ENCODE measurements at places on chromosomes 2 and 18.

DNA sequence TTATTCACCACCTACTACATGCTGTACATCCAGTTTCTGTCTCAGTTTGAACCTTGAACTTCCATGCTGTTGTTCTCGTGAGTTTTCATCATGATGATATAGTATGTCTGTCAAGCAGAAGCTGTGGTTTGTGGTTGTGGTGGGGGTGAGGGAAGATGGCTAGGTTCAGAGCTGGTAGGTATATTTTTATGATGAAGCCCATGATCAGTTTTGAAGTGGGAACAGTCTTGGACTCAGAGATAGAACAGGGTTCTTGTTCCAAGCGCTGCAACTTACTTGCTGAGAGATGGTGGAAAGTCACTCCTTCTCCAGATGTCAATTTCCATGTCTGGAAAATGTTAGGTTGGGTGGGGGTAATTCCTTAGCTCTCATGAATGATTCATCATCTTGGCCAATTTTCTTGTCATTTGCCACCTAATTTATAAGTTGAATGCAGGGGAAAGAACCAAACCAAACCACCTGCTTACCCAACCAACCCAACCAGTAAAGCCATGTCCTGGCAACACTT is 21.6 kb downstream of the PMAIP1 start:
- DNase-seq, result no peak

- no peak for DNase-seq
Observed at GRCh38 chr2:205273148-205273547, 409.2 kb upstream of the NRP2 start.

GRCh38 chr2:195498176-195498575 is 158.8 kb upstream of the SLC39A10 start:
- peak; percentile 20 for DNase-seq

GRCh38 chr2:108907822-108908712 is 81.0 kb downstream of the EDAR start:
- no peak for DNase-seq

DNA sequence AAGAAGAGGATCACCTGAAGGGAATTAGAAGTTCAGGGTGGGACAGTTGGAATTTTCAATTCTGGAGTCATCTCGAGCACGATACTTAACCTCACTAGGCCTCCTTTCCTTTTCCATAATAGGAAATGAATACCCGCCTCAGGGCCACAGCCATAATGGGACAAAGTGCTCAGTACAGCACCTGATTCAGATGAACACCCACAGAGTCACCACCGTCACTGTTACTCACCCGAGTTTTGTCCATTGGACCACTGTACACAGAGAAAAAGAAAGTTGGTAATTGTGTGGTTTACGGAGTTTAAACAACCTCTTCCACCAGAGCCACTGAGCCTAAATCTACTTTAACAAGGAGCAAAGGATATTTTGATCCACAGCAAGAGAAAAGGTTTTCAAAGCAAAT is 122.0 kb upstream of the NDUFV2 start:
- no peak for DNase-seq

- DNase-seq, result no peak
Observed at GRCh38 chr2:70047451-70047850, 39.8 kb upstream of the PCBP1 start.

- no peak for DNase-seq
Observed at GRCh38 chr2:188395903-188396689, 104.4 kb downstream of the GULP1 start.

- peak; percentile 37 for DNase-seq
Observed at GRCh38 chr18:2903006-2903405, 56.2 kb downstream of the EMILIN2 start.

- DNase-seq, result no peak
Observed at GRCh38 chr18:7684966-7685365, 117.8 kb downstream of the PTPRM start.

GRCh38 chr18:63046375-63046774 is 273.2 kb downstream of the BCL2 start:
- no peak for DNase-seq

DNA sequence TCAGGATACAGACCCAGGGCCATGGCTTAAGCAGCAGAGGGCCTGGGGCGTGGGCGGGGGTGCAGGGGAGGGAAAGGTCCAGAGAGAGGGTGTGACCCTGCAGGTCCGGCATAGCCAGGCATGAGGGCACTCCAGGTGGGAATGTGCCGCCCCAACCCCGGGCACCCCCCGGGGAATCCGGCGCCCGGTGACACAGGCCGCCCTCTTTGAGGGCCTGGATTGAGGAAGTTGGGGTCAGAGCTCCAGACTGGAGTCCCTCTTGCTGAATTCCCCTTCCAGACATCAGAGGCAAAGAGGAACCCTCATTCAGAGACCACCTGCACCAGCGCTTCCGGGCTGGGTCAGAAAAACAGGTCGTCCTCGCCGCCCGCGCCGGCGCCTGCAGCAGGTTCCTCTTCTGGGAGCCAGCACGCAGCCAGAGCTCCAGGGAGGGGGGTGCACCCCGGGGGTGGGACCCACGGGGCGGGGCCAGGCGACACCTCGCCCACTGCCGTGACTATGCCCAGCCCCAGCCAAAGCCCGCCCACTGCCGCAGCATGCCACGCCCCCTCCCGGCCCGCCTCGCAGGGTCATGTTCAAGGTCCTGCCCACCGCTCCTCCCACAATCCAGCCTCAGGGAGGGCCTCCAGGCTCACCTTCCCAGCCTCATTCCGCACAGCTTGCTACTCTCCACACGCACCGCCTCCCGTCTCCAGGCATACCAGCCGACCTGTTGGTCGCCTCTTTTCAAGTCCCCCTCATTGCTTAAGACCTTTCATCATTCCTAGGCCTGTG is 98.3 kb upstream of the ID2 start:
- DNase-seq, result peak; percentile 86

- no peak for DNase-seq
Observed at GRCh38 chr2:6876309-6876708, 1.3 kb upstream of the RSAD2 start.

GRCh38 chr2:70133491-70134322 is 46.4 kb downstream of the PCBP1 start:
- no peak for DNase-seq

Data from Ammon's horn (tissue), 1 donor.